ENCODE measurements at places on chromosomes 1 and 21. TPM values are rescaled to one million over a fixed set of nuclear protein-coding genes. Genes with fewer than 3 reads are reported as not detected.

MARK1 gene
- total RNA-seq = 15.7 TPM

TMEM82 gene
- not detected for total RNA-seq

ADCY10 gene
- total RNA-seq = 0.24 TPM

C1orf35 gene
- total RNA-seq = 7.9 TPM

DNA sequence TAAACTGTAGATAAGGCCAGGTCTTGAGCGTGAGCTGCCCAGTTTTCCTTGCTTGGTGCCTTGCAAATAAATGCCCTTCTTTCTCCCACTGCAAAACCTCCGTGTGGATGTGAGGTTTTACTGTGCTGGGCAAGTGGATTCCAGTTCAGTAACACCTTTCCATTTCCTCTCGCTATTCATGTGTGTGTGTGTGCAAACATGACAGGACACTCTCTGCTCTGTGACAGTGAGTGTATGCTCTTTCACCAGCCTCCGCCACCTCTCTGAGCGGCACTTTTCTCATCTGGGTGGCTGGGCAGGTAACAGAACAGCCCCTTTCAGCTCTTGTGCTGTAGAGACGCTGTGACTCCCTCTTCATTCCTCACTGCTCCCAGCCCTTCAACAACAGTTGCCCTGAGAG lies 23.9 kb downstream of the CNIH3 start:
- no peaks in the 10 kb centered on the region for H3K27me3 ChIP-seq
- no peaks in the 10 kb centered on the region for H3K4me1 ChIP-seq
- DNase-seq = no peak
- H3K4me3 ChIP-seq = no peak overlapping the region
- H3K36me3 ChIP-seq = no peaks in the 10 kb centered on the region
- H3K27ac ChIP-seq = no peak overlapping the region

DNA sequence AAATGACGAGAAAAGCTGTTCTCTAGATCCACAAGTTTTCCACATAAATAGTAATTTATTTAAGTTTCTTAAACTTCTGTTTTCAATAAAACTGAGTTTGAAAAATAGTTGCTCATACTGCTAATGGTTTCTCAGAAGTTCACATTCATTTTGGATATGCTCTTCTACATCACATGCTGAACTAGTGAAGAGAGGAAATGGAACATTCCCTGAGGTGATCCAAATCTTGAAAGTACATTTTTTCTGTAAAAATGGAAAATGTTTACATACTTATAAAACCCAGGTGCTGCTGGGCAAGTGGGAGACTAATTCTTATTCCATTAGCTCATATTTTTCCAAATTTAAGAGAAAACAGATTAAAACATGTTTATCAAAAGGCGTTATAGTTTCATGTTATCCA lies 111.7 kb downstream of the ADGRL4 start:
- H3K27me3 ChIP-seq = no peaks in the 10 kb centered on the region
- no peak overlapping the region for H3K27ac ChIP-seq
- DNase-seq = no peak
- H3K4me1 ChIP-seq = no peaks in the 10 kb centered on the region

GRCh38 chr1:63955370-63956145 lies 181.7 kb downstream of the ROR1 start:
- no peaks in the 10 kb centered on the region for H3K27me3 ChIP-seq
- peak overlapping the region; percentile 99 for H3K27ac ChIP-seq
- DNase-seq = no peak
- H3K4me1 ChIP-seq = peaks cover 14% of the 10 kb centered on the region

DNA sequence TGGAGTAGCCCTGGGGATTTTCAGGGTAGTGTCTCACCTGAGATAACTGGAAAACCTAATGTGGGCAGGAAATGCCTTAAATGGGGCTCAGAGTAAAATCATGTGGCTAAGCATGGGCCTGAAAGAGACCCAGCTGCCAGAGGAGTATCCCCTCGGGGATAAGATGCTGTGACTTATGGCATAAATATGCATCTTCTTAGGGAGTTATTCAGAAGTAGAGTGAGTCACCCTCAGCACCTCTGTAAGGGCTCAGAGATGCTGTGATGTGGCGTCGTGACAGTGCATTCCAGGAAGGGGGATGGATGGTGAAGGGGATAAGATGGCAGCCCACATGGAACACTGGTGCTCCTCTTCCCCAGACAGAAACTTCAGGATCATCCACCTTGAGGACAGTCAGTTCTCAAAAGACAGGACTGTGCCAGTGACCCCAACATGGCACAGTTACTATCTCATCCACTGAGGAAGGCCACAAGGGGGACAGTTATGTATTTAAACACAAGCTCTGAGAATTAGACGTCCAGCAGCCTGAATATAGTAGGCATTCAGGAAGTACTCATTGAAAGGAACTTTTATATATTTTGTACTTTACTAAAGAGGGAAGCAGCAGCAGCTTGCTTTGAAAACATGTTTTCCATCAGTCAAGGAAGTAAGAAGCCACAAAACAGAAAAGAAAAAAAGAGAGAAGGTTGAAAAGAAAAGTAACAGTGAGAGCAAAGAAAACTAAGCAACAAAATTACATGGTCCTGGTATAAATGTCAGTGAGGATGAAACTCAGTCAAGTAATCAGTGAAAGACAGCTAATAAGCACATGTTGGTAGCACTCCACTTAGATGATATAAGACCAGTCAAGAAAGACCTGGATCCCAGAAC lies 8.3 kb downstream of the IL24 start:
- DNase-seq = no peak
- no peak overlapping the region for H3K27ac ChIP-seq
- H3K4me3 ChIP-seq = no peak overlapping the region
- H3K4me1 ChIP-seq = no peaks in the 10 kb centered on the region
- no peaks in the 10 kb centered on the region for H3K36me3 ChIP-seq

GRCh38 chr1:234781241-234782065 lies 171.5 kb upstream of the IRF2BP2 start:
- H3K36me3 ChIP-seq = no peaks in the 10 kb centered on the region
- no peak for DNase-seq
- H3K27ac ChIP-seq = no peak overlapping the region
- no peaks in the 10 kb centered on the region for H3K4me1 ChIP-seq
- H3K4me3 ChIP-seq = no peak overlapping the region

- DNase-seq = no peak
- H3K27me3 ChIP-seq = no peaks in the 10 kb centered on the region
- H3K4me3 ChIP-seq = no peak overlapping the region
Observed at GRCh38 chr1:201459775-201460174, 9.2 kb downstream of the PHLDA3 start.

- H3K27me3 ChIP-seq = no peaks in the 10 kb centered on the region
- H3K4me3 ChIP-seq = no peak overlapping the region
- H3K4me1 ChIP-seq = no peaks in the 10 kb centered on the region
- H3K36me3 ChIP-seq = no peaks in the 10 kb centered on the region
- H3K27ac ChIP-seq = no peak overlapping the region
- no peak for DNase-seq
Observed at GRCh38 chr1:187987236-187987776, 1158.6 kb downstream of the PLA2G4A start.

DNA sequence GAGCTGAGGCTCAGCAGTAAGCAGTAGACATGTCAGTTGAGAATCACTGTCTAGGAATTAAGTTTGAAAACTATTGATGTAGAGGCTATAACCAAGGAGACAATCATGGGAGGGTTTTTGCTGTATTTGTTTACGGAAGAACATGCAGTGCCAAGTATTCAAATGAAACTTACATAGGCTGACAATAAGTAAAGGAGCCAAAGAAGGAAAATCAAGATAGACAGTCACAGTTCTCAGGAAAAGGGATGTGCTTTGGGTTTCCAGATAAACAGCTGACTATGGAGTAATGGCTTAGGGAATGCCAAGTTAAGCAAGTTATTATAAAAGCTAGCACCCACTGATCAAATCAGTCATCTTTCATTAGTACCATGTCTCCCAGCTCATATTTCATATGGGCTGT lies 21.5 kb downstream of the GNG12 start:
- H3K27ac ChIP-seq = no peak overlapping the region
- H3K36me3 ChIP-seq = no peaks in the 10 kb centered on the region
- no peaks in the 10 kb centered on the region for H3K27me3 ChIP-seq
- DNase-seq = no peak
- peaks cover 13% of the 10 kb centered on the region for H3K4me1 ChIP-seq
- H3K4me3 ChIP-seq = no peak overlapping the region

DNA sequence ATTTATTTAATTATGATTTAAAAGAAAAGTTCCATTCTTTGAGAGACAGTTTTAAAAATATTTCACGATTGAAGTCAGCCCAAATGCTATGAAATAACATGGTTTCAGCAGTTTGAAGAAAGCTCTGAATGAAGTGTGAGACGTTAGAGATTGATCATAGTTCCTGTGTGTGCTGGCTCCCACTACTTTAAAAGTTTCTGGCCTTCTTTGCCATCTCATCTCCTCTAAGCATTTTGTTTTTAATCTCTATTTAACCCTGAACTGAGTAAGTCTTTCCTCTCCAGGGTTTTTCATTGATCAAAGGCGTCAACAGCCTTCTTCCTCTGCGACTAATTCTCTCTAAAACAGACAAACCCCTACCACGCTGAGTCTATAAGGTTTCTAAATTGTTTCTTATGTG lies 225.3 kb upstream of the B3GALT2 start:
- DNase-seq = no peak
- no peak overlapping the region for H3K27ac ChIP-seq
- H3K36me3 ChIP-seq = no peaks in the 10 kb centered on the region
- no peaks in the 10 kb centered on the region for H3K27me3 ChIP-seq
- H3K4me3 ChIP-seq = no peak overlapping the region
- H3K4me1 ChIP-seq = no peaks in the 10 kb centered on the region

- no peak for DNase-seq
- no peaks in the 10 kb centered on the region for H3K27me3 ChIP-seq
- no peak overlapping the region for H3K4me3 ChIP-seq
- peaks cover 10% of the 10 kb centered on the region for H3K36me3 ChIP-seq
Observed at GRCh38 chr1:55138823-55139222, 76.3 kb downstream of the USP24 start.

GRCh38 chr1:19387045-19387467 lies 74.9 kb downstream of the SLC66A1 start:
- no peaks in the 10 kb centered on the region for H3K27me3 ChIP-seq
- H3K36me3 ChIP-seq = no peaks in the 10 kb centered on the region
- peak overlapping the region; percentile 70 for H3K27ac ChIP-seq
- no peak overlapping the region for H3K4me3 ChIP-seq
- peaks cover 9% of the 10 kb centered on the region for H3K4me1 ChIP-seq

DNA sequence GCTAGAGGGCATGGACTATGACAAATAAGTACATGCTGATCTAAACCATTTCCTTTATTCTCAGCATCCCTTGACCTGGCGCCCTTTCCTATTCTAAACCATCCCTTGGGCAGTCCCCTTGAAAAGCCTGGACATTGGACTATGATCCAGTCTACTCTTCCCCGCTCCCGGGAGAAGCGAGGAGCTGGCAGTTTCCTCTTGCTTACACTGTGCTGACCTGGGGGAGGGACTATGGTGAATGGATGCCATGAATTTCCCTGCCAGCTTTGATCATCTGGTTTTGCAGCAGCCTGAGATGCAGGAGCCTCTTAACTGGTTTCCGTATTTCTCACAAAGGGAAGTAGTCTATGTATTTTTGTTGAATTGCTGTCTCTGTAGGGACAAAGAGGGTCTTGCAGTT lies 121.7 kb downstream of the KIF26B start:
- H3K4me1 ChIP-seq = no peaks in the 10 kb centered on the region
- H3K27ac ChIP-seq = no peak overlapping the region
- no peaks in the 10 kb centered on the region for H3K36me3 ChIP-seq
- no peaks in the 10 kb centered on the region for H3K27me3 ChIP-seq
- no peak for DNase-seq

DNA sequence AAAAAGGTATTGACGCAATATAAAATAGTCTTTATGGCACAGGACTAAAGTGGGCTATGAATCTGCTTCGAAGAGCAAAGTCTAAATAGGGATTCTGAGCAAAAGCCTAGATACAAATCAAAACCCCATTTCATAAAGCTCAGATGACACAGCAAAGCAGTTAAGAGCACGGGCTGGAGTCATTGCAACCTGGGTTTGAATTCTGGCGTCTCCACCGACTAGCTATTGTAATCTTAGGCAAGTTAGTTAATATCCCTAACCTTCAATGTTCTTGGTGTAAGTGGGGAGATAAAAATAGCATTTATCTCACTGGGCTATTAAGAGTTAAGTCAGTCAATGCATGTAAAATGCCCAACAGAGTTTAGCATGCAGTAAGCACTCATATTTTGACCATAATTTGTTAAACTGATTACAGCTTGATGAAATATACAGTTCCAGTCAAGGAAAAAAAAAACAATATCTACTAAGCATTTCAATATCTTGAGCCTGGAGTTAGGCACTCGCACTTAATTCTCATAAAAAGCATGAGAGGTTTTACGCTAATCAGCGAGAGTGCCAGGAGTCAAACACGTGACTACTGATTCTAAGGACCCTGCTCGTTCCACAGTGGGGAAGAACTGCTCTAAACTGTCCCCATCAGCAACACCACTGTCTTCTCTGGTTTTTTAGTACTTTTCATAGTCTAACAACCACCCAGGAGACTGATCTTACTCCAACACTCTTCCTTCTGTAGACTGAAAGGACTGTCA lies 75.5 kb downstream of the JAK1 start:
- no peaks in the 10 kb centered on the region for H3K4me1 ChIP-seq
- H3K27ac ChIP-seq = no peak overlapping the region
- H3K27me3 ChIP-seq = no peaks in the 10 kb centered on the region
- no peak for DNase-seq
